ENCODE measurements at places on chromosomes 13 and 19. TPM values are rescaled to one million over a fixed set of nuclear protein-coding genes. Genes with fewer than 3 reads are reported as not detected.
A peak's percentile ranks its signal among the peaks of the same experiment; 100 is the strongest.

DNA sequence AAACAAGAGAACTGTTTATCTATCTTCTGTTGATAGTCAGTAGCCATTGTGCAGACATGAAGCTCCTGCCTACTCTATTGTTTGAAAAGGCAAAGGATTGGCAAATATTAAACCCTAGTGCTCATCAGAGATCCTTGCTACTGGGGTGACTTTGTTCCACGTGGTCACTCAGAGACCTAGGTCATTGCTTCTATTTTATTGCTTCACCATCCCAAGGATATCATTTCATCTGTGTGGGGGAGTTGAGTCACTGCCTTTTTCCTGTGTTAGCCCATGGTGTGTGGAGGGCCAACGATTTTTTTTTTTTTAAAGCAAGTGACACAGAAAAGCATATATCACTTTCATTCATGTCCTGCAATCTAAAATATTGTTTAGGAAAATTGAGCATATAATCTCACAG lies 254.1 kb upstream of the RXFP2 start:
- peaks cover 2% of the 10 kb centered on the region for H3K27me3 ChIP-seq
- no peaks in the 10 kb centered on the region for H3K4me1 ChIP-seq
- no peak overlapping the region for H3K27ac ChIP-seq
- DNase-seq = no peak
- H3K4me3 ChIP-seq = no peak overlapping the region
- H3K36me3 ChIP-seq = no peaks in the 10 kb centered on the region

Gene FPR3
- not detected for total RNA-seq

GRCh38 chr13:72805676-72806346 lies 23.9 kb downstream of the PIBF1 start:
- peaks cover 45% of the 10 kb centered on the region for H3K36me3 ChIP-seq
- no peaks in the 10 kb centered on the region for H3K27me3 ChIP-seq
- H3K4me3 ChIP-seq = no peak overlapping the region
- no peak for DNase-seq

GRCh38 chr19:37332839-37333238 lies 38.1 kb upstream of the ZNF527 start:
- no peak overlapping the region for H3K4me3 ChIP-seq
- no peak for DNase-seq
- peaks cover 29% of the 10 kb centered on the region for H3K4me1 ChIP-seq
- H3K27ac ChIP-seq = no peak overlapping the region

DNA sequence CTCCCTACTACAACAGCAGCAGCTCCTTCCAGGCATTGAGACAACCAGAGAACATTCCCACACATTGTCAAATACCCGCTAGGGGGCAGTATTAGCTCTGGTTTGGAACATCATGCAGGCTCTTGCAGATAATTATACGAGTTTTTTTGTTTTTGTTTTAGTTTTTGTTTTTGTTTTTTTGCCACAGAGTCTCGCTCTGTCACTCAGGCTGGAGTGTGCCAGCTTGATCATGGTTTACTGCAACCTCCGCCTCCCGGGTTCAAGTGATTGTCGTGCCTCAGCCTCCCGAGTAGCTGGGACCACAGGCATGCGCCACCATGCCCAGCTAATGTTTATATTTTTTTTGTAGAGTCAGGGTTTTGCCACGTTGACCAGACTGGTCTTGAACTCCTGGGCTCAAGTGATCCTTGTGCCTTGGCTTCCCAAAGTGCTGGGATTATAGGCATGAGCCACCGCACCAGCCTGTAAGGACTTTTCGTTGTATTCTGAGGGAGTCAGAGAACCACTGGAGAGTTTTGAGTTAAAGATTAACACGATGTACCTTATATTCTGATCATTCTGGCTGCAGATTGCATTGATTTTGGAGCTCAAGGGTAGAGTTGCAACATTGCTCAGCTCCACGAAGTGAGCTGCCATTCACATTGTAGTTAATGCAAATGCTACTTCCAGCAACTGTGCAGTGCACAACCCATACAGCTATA lies 41.7 kb upstream of the CEACAM20 start:
- no peak overlapping the region for H3K4me3 ChIP-seq
- H3K36me3 ChIP-seq = no peaks in the 10 kb centered on the region
- DNase-seq = peak; percentile 75
- no peaks in the 10 kb centered on the region for H3K27me3 ChIP-seq

DNA sequence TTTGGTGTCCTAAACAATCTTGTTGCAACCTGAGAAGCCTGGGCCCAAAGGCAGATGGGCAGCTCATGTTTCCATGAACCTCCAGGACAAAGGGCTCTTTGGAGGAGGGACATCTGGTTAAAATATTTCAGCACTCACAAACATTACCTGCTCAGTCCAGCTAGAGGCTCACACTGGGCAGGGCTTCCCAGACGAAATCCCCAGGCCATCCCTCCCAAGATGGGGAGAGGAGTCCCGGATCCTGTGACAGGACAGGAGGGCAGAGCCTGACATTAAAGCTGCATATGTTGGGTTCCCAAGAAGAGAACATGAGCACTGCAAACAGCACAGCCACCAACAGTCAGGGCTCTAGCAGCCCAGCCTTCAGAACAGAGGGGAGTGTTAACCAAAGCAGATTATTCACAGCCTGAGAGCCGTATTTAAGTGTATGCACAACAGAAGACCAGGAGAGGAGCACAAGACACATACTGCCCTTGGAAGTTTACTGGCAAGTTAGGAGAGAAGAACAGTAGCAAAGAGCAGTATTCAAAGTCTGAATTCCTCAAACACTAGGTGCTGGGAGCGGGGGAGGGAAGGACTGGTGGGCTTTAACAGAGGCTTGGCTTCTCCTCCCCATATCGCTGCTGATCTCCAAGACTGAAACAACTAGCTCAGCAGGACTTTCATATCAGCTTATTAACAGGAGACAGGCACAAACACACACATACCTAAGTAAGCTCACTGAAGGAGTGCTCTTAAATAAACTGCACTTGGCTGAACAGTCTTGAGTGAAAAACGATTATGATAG lies 12.3 kb downstream of the ATP7B start:
- DNase-seq = no peak
- H3K27ac ChIP-seq = no peak overlapping the region
- no peak overlapping the region for H3K4me3 ChIP-seq
- H3K4me1 ChIP-seq = no peaks in the 10 kb centered on the region
- no peaks in the 10 kb centered on the region for H3K36me3 ChIP-seq

Gene NOTCH3
- 0.16 TPM for total RNA-seq

Gene LENG9
- total RNA-seq = 5.5 TPM

DNA sequence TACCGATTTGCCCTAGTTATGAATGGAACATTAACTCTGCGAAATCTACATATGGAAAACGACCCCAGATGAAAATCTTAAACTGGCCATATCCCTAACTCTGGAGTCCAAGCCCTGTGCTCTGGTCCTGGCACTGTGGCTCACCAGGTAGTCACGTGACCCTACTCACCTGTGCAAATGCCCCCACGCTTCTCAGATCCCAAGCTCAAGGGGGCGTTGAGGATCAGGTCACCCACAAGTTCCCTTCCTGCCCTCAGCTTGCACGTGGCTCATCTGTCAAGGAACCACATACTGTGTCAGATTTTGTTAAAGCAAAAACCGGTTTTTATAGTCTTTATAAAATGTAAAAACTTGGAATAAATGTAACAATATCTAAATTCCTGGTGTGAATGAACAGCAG lies 324.0 kb downstream of the SHISA2 start:
- H3K4me3 ChIP-seq = no peak overlapping the region
- peaks cover 4% of the 10 kb centered on the region for H3K4me1 ChIP-seq
- no peak overlapping the region for H3K27ac ChIP-seq
- DNase-seq = no peak

GRCh38 chr13:92767468-92767867 lies 459.1 kb upstream of the GPC6 start:
- H3K27me3 ChIP-seq = no peaks in the 10 kb centered on the region
- H3K36me3 ChIP-seq = no peaks in the 10 kb centered on the region
- no peak overlapping the region for H3K4me3 ChIP-seq
- no peaks in the 10 kb centered on the region for H3K4me1 ChIP-seq
- DNase-seq = no peak

GRCh38 chr13:109941951-109942350 lies 155.6 kb upstream of the IRS2 start:
- H3K4me3 ChIP-seq = no peak overlapping the region
- H3K36me3 ChIP-seq = no peaks in the 10 kb centered on the region
- no peak overlapping the region for H3K27ac ChIP-seq
- H3K4me1 ChIP-seq = no peaks in the 10 kb centered on the region
- DNase-seq = no peak

Gene CD177
- not detected for total RNA-seq

Gene PTGER1
- 0.43 TPM for total RNA-seq

Gene IL12RB1
- 25.6 TPM for total RNA-seq

Gene FCGBP
- total RNA-seq = 6.9 TPM

GRCh38 chr19:35715981-35716800 lies 1.6 kb upstream of the KMT2B start:
- no peaks in the 10 kb centered on the region for H3K27me3 ChIP-seq
- H3K27ac ChIP-seq = peak overlapping the region; percentile 100
- peak; percentile 62 for DNase-seq

- no peaks in the 10 kb centered on the region for H3K36me3 ChIP-seq
- DNase-seq = no peak
- peaks cover 13% of the 10 kb centered on the region for H3K27me3 ChIP-seq
- no peaks in the 10 kb centered on the region for H3K4me1 ChIP-seq
- no peak overlapping the region for H3K4me3 ChIP-seq
Observed at GRCh38 chr13:34751492-34751891, 190.6 kb upstream of the NBEA start.

DNA sequence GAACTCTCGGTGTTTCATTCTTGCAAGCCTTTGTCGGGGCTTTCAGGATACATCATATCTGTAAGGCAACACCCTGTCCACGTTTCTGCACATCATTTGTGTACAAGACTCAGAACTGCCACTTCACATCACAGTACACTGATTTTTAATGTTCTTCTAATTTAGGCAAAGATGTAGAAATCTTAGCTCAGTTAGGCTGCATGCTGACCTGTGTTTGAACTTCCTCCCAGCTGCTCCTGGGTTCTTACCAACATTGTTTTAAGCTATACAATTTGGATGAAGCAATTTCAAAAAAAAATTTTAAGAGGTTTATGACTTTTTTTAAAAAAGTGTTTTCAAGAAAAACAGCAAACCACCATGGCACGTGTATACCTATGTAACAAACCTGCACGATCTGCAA lies 1047.9 kb upstream of the SLC10A2 start:
- no peaks in the 10 kb centered on the region for H3K36me3 ChIP-seq
- no peaks in the 10 kb centered on the region for H3K4me1 ChIP-seq
- no peaks in the 10 kb centered on the region for H3K27me3 ChIP-seq
- no peak overlapping the region for H3K4me3 ChIP-seq
- DNase-seq = no peak

Gene PLK5
- total RNA-seq = not detected

Gene ZNF793
- 3.8 TPM for total RNA-seq

GRCh38 chr13:111399334-111399733 lies 78.9 kb downstream of the TEX29 start:
- no peak overlapping the region for H3K4me3 ChIP-seq
- no peaks in the 10 kb centered on the region for H3K27me3 ChIP-seq
- no peaks in the 10 kb centered on the region for H3K36me3 ChIP-seq
- H3K27ac ChIP-seq = no peak overlapping the region

Gene MEDAG
- total RNA-seq = not detected

DNA sequence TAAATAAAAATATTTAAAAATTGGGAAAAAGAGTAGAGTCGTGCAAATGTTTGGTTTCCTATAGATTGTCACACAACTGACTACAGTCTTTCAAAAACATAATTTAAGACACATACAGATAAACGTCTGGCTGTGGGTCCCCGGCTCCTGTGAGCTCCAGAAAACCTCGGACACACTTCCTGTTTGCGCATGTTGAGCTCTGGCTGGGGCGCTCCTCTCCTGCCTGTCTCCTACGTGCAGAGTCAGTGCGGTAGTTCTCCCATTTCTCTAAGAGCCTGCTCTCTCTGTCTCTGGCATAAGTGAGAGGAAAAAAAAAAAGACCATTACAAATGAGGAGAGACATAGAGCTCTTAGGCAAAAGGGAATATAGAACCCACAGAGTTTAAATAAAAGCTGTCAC lies 128.2 kb upstream of the OBI1 start:
- H3K36me3 ChIP-seq = no peaks in the 10 kb centered on the region
- H3K27ac ChIP-seq = no peak overlapping the region
- DNase-seq = no peak
- no peak overlapping the region for H3K4me3 ChIP-seq
- H3K4me1 ChIP-seq = no peaks in the 10 kb centered on the region
- H3K27me3 ChIP-seq = peaks cover 4% of the 10 kb centered on the region

Gene KCNK6
- total RNA-seq = 10.3 TPM

DNA sequence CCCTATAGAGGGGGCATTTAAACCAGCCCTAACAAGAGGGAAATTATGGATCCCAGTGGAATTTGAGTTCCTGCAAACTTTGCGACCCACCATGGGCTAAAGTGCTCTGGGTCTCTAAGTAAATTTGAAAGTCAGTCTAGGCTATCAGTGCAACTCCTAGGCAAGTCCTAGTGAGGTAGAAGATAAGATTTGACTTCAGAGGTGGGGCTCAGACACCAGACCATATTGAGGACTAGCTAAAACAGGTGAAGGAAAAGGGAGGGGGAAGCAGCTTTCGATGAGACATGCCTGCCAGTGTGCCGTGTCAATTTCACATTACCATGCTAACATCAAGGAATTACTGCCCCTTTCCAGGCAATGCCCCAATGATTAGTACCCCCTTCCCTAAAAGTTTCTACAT lies 38.4 kb downstream of the CD320 start:
- H3K27me3 ChIP-seq = no peaks in the 10 kb centered on the region
- peak overlapping the region; percentile 91 for H3K27ac ChIP-seq

DNA sequence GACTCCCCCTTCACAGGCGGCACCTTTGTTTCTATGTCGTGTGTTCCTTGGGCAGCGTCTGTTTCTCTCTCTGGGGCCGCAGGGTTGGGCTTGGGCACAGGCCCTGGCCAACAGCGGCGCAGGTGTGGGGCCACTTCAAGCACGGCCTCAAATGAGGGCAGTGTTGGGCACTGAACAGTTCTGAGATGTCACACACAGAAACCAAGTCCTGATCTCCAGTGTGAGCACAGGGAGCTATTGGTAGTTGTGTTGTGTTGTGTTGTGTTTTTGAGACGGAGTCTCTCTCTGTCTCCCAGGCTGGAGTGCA lies 42.7 kb downstream of the GATAD2A start:
- no peak overlapping the region for H3K4me3 ChIP-seq
- peak overlapping the region; percentile 72 for H3K27ac ChIP-seq
- no peak for DNase-seq
- H3K27me3 ChIP-seq = no peaks in the 10 kb centered on the region
- peaks cover 91% of the 10 kb centered on the region for H3K4me1 ChIP-seq

DNA sequence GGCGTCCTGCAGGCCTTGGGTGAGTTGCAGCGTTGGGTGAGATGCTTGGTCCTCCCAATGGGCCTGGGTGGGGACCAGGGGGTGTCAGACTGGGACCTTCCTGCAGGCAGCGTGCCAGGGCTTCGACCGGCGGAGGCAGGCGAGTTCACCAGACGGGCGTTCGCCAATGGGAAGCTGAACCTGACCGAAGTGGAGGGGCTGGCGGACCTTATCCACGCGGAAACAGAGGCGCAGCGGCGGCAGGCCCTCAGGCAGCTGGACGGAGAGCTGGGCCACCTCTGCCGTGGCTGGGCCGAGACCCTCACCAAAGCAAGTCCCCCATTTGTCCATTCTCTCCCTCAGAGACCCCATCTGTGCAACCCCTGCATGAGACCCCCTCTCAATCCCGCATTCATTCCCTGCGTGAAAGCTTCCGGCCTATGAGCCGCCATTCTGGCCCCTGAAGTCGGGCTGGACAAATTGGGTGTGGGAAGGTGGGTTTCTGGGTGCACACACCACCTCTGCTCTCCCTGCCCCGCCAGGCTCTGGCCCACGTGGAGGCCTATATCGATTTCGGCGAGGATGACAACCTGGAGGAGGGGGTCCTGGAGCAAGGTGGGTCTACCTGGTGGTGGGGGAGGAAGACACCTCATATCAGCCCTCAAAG lies 1.2 kb downstream of the GTPBP3 start:
- H3K27me3 ChIP-seq = no peaks in the 10 kb centered on the region
- peaks cover 30% of the 10 kb centered on the region for H3K4me1 ChIP-seq
- H3K4me3 ChIP-seq = peak overlapping the region; percentile 94
- no peak for DNase-seq
- H3K36me3 ChIP-seq = peaks cover 7% of the 10 kb centered on the region
- no peak overlapping the region for H3K27ac ChIP-seq
